ENCODE measurements at places on chromosomes 3 and 15. TPM values are rescaled to one million over a fixed set of nuclear protein-coding genes. Genes with fewer than 3 reads are reported as not detected.

- DNase-seq, result no peak
Observed at GRCh38 chr3:187975561-187976364, 178.2 kb upstream of the LPP start.

GRCh38 chr3:59766200-59766872 is 716.5 kb upstream of the CFAP20DC start:
- no peak for DNase-seq

The BCL2A1 gene
- total RNA-seq, result 0.92 TPM

- DNase-seq, result no peak
Observed at GRCh38 chr15:42131826-42132806, 24.3 kb downstream of the PLA2G4F start.

The NTRK3 gene
- total RNA-seq, result 5.1 TPM

DNA sequence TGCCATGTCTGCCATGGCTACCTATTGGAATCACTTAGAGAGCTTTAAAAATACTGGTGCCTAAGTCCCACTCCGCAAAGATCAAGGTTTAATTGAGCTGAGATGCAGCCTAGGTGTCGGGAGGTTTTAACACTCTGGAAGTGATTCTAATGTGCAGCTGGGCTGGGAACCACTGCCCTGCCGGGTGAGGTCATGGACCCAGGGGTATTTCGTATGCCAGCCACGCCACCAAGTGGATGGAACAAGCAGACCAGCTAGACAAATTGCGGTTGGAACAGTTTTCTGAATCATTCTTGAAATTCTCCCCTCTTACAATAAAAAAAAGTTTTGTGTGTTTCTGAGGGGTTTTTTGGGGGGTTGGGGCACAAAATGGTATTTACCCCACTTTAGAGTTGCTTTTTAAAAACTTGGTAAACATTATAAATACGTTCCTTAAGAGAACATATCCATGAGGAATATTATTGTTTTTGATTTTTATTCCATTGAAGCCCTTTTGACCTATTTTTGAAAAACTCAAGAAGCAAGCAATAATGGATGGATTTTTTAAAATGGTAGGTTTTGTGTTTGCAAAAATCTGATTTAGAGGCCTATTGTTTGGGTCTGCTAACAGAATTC is 66.2 kb upstream of the CSTA start:
- peak; percentile 87 for DNase-seq

The SECISBP2L gene
- 34.2 TPM for total RNA-seq

The UMPS gene
- 9.4 TPM for total RNA-seq

- peak; percentile 82 for DNase-seq
Observed at GRCh38 chr15:22949074-22949547, 31.1 kb downstream of the CYFIP1 start.

- no peak for DNase-seq
Observed at GRCh38 chr15:51588966-51589365, 33.6 kb downstream of the DMXL2 start.

- DNase-seq, result no peak
Observed at GRCh38 chr15:71275098-71275497, 159.8 kb downstream of the THSD4 start.

GRCh38 chr3:54384279-54384678 is 261.9 kb downstream of the CACNA2D3 start:
- no peak for DNase-seq

DNA sequence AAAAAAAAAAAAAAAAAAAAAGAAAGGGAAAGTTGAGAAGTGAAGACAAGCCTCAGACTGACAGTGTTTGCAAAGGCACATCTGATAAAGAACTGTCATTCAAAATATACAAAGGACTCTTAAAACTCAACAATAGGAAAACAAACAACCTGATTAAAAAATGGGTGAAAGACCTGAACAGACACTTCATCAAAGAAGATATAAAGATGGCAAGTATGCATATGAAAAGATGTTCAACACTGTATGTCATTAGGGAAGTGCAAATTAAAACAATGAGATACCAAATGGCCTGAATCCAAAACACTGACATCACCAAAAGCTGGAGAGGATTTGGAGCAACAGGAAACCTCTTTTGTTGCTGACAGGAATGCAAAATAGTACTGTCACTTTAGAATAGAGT is 48.6 kb downstream of the MCCC1 start:
- no peak for DNase-seq

- DNase-seq, result no peak
Observed at GRCh38 chr3:64399205-64399800, 174.0 kb upstream of the PRICKLE2 start.

GRCh38 chr3:187833799-187834578 is 88.7 kb upstream of the BCL6 start:
- no peak for DNase-seq

The RAB7A gene
- 242 TPM for total RNA-seq

DNA sequence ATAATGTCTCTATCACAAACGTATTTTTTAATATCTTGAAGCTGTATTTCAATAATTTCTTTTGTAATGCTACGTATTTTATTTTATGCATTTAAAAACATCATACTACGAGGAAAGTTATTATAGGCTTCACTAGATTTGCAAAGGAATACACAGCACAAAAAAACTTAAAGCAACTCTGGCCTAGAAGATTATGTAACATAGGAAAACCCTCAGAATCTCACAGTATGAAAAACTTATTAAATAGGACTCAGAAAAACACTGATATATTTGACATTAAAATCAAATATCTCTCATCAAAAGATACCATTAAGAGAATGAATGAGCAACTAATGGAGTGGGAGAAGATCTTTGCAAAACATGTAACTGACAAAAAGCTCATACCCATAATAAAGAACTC is 63.7 kb downstream of the DMXL2 start:
- DNase-seq, result no peak

- DNase-seq, result no peak
Observed at GRCh38 chr3:2558796-2559195, 460.1 kb downstream of the CNTN4 start.

DNA sequence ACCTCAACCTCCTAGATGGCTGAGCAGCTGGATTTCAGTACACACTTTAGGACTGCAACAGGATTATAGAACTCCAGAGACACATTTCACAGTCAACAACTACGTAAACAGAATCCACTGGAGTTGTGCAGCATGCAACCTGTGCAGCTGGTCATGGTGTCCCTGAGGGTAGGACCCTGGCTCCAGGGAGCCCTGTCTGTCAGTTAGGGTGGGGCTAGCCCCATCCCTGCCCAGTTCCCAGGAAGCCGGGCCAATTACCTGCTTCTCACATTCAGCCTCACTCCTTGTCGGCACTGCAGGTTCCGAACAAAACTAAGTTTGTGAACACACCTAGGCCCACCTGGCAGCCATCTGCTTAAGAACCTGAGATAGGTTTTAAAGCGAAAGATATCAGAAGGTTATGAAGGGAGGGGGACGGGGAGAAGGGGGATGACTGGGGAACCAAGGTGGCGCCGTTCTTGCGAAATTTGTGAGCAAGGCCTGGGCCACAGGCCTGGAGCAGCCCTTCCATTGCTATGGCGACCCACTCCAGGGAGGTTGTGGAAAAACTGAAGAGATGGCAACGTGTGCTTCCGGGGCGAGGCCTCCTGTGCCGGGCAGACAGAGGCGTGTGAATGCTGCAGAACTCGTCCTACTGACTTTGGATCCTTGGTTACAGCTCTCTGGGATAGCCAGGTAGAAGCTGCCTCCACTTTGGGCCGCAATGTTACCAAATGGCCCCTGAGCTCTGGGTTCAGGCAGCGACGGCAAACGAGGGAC is 25.3 kb downstream of the ACSBG1 start:
- DNase-seq, result no peak
